Activated naive CD8-positive, alpha-beta T cell treated with anti-CD3 and anti-CD28 coated beads for 36 hours (primary cell): ENCODE measurements at places on chromosomes 3 and 15. TPM values are rescaled to one million over a fixed set of nuclear protein-coding genes. Genes with fewer than 3 reads are reported as not detected.

The SELENOK gene
- total RNA-seq: 42.2 TPM

The ITPR1 gene
- total RNA-seq: 58.4 TPM

The SI gene
- total RNA-seq: not detected

The PRR20G gene
- total RNA-seq: not detected

The PIERCE2 gene
- not detected for total RNA-seq

The KLHL6 gene
- 26.8 TPM for total RNA-seq

The THAP10 gene
- 0.22 TPM for total RNA-seq

The TP53BP1 gene
- total RNA-seq: 24.3 TPM

The AGBL1 gene
- total RNA-seq: not detected

The VILL gene
- total RNA-seq: 14.4 TPM

The RARB gene
- not detected for total RNA-seq

The MAGEL2 gene
- not detected for total RNA-seq

The B3GALNT1 gene
- total RNA-seq: 16.4 TPM

The FBXW12 gene
- total RNA-seq: not detected

The TMCO5A gene
- not detected for total RNA-seq

The ROBO1 gene
- 13.8 TPM for total RNA-seq

The PPM1L gene
- 2.0 TPM for total RNA-seq

The ROBO2 gene
- total RNA-seq: not detected
